Smooth muscle cell of the pulmonary artery (primary cell): ENCODE measurements at places on chromosomes 7 and 10. TPM values are rescaled to one million over a fixed set of nuclear protein-coding genes. Genes with fewer than 3 reads are reported as not detected.

MRC1 gene
- total RNA-seq = under 0.01 TPM in 1 of 2 replicates, not detected in the other

HYAL4 gene
- total RNA-seq = not detected in 2 replicates

ARMC3 gene
- not detected in 2 replicates for total RNA-seq

RPEL1 gene
- total RNA-seq = 0.07 TPM in 1 of 2 replicates, not detected in the other

ACSM6 gene
- total RNA-seq = not detected in 2 replicates

TMEM184A gene
- total RNA-seq = 0.03 and 0.13 TPM in 2 replicates

TDRD1 gene
- 0.13 and 1.2 TPM in 2 replicates for total RNA-seq

STMP1 gene
- total RNA-seq = 18.6 and 26.4 TPM in 2 replicates

RABGEF1 gene
- 47.3 and 49.4 TPM in 2 replicates for total RNA-seq

AFAP1L2 gene
- 0.17 and 1.2 TPM in 2 replicates for total RNA-seq

PLEKHS1 gene
- total RNA-seq = not detected in 2 replicates

ANKRD1 gene
- total RNA-seq = 23.2 and 24.2 TPM in 2 replicates

ANKIB1 gene
- total RNA-seq = 63.7 and 65.0 TPM in 2 replicates

ELMO1 gene
- 0.43 and 3.3 TPM in 2 replicates for total RNA-seq

ANKRD7 gene
- 0.20 and 0.33 TPM in 2 replicates for total RNA-seq

ACTR3C gene
- 0.13 and 0.63 TPM in 2 replicates for total RNA-seq
